ENCODE measurements at places on chromosomes 3 and 15. TPM values are rescaled to one million over a fixed set of nuclear protein-coding genes. Genes with fewer than 3 reads are reported as not detected.
A peak's percentile ranks its signal among the peaks of the same experiment; 100 is the strongest.

KBTBD13 gene
- not detected for total RNA-seq

PIF1 gene
- 2.3 TPM for total RNA-seq

DPPA2 gene
- total RNA-seq = not detected

TICRR gene
- total RNA-seq = 1.2 TPM

EPHB3 gene
- total RNA-seq = 3.7 TPM

C3orf22 gene
- total RNA-seq = not detected

LINGO1 gene
- 0.54 TPM for total RNA-seq

SPINK8 gene
- total RNA-seq = not detected

DNA sequence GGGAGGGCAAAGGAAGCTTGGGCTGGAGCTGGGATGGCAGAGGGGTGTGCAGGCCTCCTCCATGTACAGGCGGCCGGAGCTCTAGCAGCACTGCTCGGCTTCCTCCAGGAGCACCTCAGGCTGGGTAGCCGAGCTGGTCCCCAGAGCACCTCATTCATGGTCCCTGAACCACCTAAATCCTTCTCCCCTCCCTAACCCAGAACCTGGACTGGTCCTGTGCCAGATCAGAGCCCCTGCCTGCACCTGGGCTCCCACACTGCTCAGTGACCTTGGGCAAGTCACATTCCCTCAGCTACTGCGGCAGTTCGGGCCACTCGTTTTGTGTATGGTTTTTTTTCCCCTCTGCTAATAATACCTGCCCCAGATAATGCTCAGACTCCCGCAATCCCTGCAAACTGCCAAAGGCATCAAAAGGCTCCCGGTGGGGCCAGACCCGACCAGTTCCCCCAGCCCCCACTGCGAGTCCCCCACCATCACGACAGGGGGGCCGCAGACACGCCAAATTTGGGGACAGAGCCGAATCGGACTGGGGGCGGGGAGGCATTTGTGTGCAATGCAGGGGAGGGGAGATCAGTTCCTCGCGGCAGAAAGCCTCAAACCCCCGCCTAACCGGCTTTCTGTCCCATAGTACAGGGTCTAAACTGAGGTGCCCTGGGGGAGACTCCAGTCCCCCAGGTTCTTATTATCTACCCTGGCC lies 1.3 kb downstream of the SEMA7A start:
- ATAC-seq = no peak

- ATAC-seq = no peak
These were observed 188.6 kb downstream of the SHQ1 start for GRCh38 chr3:72659596-72659995.

- ATAC-seq = peak; percentile 89
These were observed at the start of gene ZNF35 for GRCh38 chr3:44648564-44649229. TSS of gene ZNF35 (plus strand) at chr3:44648732. CDS start at chr3:44651068, 2,336 bp downstream.

DNA sequence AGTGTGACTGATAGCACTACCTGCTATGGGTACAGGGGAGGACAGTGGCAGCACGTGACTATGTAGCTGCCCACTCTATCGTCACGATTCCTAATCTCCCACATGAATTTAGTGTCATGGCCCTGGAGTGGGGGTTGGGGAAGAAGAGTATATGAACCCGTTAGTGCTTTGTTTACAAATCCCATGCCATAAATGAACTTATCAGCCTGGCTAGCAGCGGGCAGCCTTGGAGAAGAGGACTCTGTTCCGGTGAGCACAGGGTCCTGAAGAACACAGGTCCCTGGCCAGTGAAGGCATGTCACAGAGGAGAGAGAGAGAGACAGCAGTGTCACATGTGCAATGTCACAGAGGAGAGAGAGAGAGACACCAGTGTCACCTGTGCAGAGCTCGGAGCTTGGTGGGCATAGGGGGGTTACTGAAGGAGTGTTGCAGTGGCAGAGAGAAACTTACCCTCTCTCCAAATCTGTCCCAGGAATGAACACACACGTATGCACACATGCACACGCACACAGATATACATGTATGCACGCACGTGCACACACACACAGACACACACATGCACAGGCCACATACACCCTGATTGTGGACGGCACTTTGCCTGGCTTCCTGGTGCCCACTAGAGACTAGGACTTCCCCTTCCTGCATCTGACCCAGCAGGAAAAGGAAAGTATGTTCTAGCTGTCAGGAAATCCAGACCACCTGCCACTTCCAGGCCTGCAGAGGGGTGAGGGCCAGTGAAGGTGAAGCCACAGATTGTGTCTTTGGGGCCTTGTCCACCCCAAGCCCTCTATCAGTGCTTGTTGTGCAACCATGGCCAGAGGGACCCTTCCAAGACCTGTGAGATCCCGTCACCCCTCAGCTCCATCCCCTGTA lies 26.3 kb downstream of the ITGA11 start:
- ATAC-seq = no peak

DNA sequence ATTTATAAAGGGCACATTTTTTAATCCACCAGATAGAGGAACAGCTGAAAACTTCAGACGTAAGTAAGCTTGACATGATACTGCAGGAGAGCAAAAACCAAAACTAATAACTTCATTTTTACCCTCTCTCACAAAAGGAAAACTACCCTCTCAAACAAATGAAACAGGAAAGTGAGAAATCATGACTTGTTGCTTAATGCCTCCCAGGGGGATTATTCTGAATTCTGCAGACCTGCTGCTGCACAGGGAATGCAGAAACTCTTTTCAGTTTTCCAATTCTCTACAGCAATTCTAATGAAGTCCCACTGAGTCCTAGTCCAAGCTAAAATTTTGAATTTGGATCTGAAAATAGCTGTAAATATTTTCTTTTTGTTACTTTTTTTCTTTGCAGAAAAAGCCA lies 637.1 kb upstream of the CCDC54 start:
- no peak for ATAC-seq

DNA sequence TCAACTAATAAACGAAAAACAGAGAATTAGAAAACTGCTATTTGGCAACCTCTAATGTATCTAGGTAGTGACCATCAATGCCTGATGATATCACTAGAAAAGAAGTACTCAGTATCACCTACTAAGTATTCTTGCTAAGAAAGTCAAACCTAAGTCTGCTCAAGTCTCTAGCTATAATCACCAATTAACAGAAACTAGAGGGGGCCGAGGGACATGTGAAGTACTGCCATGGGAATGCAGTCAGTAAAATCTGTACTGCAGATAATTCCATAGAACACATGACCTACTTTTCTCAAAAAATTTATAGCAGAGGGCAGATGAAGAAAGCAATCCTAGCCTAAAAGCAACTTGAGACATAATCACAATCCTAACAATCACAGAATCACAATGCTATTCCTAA lies 51.4 kb downstream of the CPEB1 start:
- ATAC-seq = no peak

DNA sequence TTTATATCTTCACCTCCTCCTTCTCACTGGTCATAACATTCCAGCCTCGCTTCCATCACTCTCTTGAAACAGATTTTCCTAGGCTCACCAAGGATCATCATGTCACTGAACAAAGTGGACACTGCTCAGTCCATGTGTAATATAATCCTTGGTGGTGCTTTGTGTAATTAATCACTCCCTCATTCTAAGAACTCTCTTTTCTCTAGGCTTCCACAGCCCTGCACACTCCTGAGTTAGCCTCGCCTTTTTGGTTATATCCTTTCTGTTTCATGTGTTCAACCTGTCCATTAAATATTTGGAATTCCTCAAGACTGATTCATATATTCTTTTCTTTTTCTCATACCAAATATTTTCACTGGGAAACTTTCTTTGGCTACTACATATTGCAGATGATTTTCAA lies 440.8 kb downstream of the PYDC2 start:
- no peak for ATAC-seq

GRCh38 chr3:39038165-39038564 lies 13.6 kb downstream of the SCN11A start:
- ATAC-seq = no peak

Data from gastroesophageal sphincter (tissue), 4 donors.